ENCODE measurements at places on chromosomes 3 and 15.

- no peak for DNase-seq
Observed at GRCh38 chr3:160205606-160206005, 19.6 kb upstream of the C3orf80 start.

- DNase-seq: no peak
Observed at GRCh38 chr3:45666757-45667431, 22.3 kb upstream of the SACM1L start.

DNA sequence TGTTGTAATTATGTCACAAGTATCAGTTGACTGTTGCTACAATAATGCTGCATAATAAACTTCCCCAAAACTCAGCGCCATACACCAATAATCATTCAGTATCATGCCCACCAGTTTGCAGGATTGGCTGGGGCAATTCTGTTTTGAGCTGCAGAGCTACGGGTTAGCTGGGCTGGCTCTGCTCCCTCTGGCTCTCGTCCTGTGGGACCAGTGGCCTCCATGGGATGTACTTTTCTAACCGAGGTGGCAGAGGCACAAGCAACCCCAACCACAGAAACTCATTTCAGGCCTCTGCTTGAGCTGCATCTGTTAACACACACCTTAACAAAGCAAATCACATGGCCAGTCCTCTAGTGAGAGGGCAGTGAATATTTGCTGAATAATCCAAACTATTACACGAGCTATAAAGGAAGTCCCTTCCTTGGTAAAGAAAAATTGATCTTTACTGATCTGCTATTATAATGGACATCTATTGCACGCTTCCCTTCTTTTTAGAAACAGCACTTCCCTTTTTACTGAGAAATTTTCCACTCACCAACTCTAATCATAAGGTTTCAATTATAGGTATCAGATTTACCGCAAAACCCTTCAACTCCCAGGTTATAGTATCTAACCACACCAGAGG lies 10.9 kb upstream of the BCL2A1 start:
- no peak for DNase-seq

GRCh38 chr3:32423956-32424557 lies 32.4 kb downstream of the CMTM7 start:
- peak; percentile 41 for DNase-seq

DNA sequence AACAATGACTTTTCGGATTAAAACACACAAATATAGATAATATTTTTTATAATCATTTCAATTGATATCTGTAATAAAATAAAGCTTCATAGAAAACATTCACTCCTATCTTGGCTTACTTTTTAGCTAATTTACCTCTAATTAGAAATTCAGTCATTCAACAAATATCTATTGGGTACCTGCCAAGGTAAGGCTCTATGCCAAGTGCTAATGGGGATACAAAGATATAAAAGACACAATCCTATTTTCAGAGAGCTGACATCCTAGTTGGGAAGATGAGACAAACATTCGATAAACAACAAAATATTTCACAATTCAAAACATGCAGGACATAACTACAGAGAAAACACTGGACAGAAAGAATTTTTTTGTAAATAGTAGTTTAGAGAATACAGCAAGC lies 63.3 kb downstream of the ULK4 start:
- no peak for DNase-seq

DNA sequence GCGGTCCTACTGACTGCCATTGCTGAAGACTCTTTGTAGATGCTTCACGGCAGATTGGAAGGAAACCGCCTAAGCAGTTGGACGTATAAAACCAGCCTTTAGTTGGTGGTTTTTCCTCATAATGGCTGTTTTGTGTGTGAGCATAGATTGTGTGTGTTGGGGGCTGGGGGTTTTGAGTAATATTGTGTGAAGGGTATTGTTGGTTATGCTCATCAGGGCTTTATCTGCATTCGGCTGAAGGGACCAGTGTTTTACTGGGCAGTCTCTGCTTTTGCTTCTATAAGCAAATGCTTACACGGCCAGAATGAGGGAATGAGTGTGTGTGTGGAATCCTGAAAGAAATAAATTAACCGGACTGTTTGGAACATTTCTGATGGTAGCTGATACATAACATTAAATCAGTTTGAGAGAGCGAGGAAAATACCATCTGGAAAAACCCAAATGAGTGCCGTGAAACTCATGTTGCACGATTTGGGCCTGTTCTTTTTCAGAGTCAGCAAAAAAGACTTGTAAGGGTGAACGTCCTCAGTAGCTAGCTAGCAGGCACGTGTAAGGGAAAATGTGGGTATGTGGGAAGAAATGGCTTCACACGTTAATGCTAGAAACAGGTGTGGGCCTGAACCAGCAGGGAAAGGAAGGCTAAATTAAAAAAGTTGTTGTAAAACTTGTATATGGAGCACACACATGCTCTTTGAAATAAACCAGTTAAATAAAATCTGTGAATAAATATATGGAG lies 1.9 kb downstream of the MITF start:
- no peak for DNase-seq

- no peak for DNase-seq
Observed at GRCh38 chr3:17894434-17895060, 152.1 kb upstream of the TBC1D5 start.

GRCh38 chr15:57090496-57090859 lies 172.0 kb downstream of the TCF12 start:
- DNase-seq: no peak

DNA sequence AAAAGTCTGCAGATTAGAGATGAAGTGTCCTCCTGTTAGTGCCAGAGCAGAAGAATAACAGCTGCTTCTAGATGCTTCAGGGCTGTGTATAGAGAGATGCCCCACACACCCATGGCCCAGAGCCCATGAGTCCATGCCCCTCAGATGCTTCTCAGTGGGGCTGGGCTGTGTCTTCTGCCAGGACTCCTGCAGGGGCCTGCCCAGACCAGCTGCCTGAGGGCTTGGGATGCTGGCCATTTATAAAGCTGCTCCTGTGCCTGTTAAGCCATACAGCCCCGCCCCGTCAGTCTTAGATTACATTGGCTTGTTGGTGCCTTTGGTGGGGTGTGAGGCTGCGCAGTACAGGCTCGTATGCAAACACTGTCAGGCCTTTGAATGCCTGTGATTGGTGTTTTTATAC lies 318.0 kb upstream of the CTDSPL start:
- no peak for DNase-seq

- no peak for DNase-seq
Observed at GRCh38 chr15:92365906-92366305, 27.8 kb upstream of the ST8SIA2 start.

- no peak for DNase-seq
Observed at GRCh38 chr3:139198186-139198585, 145.6 kb upstream of the MRPS22 start.

GRCh38 chr3:132399054-132399929 lies 18.0 kb upstream of the DNAJC13 start:
- DNase-seq: peak; percentile 29

DNA sequence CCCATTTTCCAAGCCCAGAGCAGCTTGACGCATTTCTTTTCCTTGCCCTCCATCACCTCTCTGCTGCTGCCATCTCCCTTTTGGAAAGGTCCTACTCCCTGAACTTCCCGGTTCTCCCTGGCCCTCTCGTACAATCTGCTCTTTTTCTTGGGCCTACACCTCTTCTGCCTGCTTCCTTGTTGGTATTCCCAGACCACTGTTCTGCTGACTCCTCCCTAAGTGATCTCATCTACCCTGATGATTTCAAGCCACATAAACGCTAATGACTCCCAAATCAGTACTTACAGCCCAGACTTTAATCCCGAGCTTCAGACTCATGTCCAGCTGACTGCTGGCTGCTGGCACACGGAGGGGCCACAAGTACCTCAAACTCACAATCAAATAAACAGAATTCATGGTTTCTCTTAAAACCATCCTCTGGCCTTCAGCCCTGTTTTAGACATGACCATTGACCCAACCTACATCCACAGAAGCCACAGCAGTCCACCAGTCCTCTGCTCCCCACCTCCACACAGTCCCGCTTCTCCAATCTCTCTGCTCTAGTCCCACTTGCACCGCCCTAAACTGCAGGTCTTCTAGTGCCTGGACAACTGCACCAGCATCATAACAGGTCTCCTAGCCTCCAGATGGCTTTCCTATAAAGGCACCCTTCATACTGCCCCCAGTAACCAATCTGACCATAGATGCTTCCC lies 57.6 kb downstream of the AAGAB start:
- no peak for DNase-seq
